ENCODE measurements at places on chromosomes 7 and 10.

- DNase-seq = no peak
Measured at GRCh38 chr10:110002801-110003523, 4.8 kb upstream of the ADD3 start.

DNA sequence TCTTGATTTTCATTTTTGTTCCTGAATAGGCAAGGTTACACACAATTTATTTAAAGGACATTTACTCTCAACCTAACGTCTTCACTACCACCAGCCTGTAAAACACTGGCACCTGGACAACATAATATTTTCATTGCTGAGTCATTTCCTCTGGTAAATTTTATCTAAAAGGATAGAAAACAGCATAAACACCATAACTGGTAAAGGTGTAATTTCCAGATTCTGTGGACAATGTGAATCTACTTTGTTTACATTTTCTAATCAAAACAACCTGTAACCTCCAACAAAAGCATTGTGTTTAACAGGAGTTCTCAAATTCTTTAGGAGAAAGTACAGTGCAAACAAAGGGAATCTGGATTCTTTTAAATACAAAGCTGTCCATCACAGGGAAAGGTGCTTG, 472.0 kb upstream of the AKR1E2 start:
- no peak for DNase-seq

GRCh38 chr7:155000795-155001194, 2.1 kb downstream of the PAXIP1 start:
- DNase-seq = no peak

DNA sequence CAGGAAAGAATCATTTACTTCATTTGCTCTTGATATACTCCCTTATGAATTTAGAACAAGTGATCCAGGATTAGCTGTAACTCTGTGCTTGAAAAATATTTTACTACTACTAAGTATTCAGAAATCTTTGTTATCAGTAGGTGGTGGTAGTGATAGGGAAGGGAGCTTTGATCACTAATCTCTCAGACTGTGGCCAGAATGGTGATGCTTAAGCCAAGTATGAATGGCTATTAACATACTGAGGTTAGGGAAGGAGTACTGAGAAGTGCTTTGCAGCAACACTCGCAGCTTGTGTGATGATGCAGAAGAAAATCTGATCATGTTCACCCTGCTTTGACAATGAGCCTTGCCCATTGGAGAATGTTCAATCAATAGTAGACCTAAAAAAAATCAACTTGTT, 29.3 kb downstream of the AP3M1 start:
- DNase-seq = no peak

DNA sequence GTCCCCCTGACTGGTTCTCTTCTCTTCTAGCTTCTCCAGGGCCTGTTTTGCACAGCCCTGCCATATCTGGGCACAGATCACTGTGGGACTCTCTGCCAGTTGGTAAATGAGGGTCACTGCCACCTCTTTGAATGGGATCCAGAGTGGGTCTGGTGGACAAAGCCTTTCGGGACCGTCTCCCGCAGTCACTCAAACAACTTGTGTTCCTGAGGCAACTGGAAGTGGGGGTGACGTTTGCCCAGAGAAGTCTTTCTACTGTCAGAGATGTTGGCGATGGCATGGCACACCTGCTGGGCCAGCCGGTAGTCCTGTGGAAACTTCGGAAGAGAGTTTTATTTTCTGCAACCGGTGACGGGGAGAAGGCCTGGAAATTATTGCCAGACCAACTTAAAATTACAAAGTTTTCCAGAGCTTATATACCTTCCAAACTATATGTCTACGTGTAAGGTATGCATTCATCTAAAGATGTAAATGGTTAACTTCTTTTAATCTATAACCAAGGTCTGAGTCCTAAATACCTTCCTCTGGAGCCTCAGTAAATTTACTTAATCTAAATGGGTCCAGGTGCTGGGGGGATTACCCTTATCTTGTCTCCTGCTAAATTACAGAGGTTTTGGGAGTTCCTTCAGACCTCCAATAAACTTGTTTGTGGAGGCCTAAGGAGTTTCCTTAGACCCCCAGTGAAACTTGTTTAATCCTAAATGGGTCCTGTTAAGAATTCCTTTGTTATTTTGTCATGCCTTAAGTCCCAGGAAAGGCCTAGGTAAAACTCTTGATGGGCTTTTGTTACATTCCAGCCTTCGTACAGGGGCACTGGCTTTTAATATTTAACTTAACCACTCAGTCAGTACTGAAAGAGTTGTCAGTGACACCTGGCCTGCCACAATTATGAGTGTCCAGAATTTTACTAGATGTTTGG, 94.0 kb downstream of the NPSR1 start:
- DNase-seq = no peak

- DNase-seq = no peak
Measured at GRCh38 chr7:81833401-81833800, 63.6 kb upstream of the HGF start.

DNA sequence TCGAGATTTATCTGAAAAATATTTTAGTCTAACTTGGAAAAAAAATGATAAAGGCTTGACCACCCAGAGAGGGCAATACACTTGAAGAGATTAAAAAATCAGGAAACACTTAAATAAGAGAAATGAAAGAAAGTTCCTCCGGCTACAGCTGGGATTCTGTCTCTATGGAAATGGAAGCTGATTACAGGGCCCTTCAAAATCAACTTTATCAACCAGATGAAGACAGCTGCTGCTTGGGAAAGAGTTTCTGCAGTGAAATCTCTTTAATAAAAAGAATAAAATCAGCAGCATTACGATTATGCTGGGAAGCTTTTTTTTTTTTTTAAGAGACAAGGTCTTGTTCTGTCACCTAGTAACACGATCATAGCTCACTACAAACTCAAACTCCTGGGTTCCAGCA, 4.5 kb downstream of the RSU1 start:
- DNase-seq = no peak

Measured in NCI-H1417 treated with DMSO at 0.1 percent for 48 hours (cell line).